Neural progenitor cell (in vitro differentiated cells): ENCODE measurements at places on chromosomes 6 and 20. TPM values are rescaled to one million over a fixed set of nuclear protein-coding genes. Genes with fewer than 3 reads are reported as not detected.

GRCh38 chr6:118319894-118320649, 228.0 kb upstream of the PLN start:
- DNase-seq = peak; percentile 49

- no peak for DNase-seq
These were observed 297.3 kb upstream of the KCNQ5 start for GRCh38 chr6:72324591-72324990.

- DNase-seq = no peak
These were observed 42.8 kb upstream of the TASP1 start for GRCh38 chr20:13681248-13682125.

GRCh38 chr20:51379601-51380341, 162.7 kb downstream of the NFATC2 start:
- no peak for DNase-seq

DNA sequence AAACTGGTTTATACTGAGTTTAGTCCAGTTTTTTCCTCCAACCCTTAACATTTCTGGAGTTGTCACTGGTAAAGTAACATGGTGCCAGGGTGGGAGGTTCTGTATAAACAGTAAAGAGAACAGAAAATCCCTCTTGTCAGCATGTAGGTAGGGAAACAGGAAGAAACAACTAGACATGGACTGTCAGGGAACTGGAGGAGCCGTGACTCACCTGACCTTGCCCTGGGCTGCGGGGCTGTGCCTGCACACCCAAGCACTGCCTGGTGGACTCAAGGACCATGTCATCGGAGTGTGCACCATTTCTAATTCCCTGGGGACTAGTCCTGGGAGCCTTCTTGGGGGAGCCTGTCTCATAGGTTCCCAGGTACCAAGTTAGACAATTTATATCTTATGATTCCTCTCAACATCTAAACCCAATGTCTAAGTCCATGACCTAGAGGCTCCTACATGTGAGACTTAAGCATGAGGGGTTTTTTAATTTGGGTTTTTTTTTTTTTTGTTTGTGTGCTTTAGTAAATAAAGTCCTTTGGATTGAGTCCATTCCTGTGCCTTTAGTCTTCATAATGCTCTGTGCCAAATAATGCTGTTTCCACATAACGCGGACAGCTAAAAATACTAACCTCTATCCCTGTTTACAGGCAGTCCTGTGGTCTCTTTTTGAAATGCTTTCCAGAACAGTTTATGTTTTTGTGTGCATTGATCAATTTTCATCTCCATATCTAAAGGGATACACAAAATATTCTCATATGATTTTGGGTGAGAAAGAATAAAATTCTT, 136.9 kb upstream of the SUPT3H start:
- no peak for DNase-seq

DNA sequence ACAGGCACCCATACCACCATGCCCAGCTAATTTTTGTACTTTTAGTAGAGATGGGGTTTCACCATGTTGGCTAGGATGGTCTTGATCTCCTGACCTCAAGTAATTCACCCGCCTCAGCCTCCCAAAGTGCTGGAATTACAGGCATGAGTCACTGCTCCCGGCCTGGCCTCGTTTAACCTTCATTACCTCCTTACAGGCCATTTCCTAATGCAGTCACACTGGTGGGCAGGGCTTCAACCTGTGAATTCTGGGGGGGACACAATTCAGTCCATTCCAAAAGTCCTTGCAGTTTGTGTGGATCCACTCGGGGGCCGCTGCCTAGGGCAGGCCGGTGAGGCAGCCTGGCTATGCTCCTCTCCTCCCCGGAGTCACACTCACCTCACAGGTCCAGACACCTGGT, 112.4 kb upstream of the SNX9 start:
- DNase-seq = no peak

- DNase-seq = peak; percentile 26
These were observed 49.1 kb downstream of the DAAM2 start for GRCh38 chr6:39841291-39841690.

GRCh38 chr6:16204653-16205376, 33.6 kb upstream of the GMPR start:
- DNase-seq = no peak

GRCh38 chr6:37115236-37115895, 54.6 kb upstream of the PIM1 start:
- no peak for DNase-seq

GRCh38 chr6:47665112-47665511, 33.3 kb upstream of the ADGRF4 start:
- no peak for DNase-seq

GRCh38 chr6:169502445-169502844, 199.4 kb downstream of the WDR27 start:
- DNase-seq = no peak

SLC22A16 gene
- not detected in 2 replicates for total RNA-seq

DNA sequence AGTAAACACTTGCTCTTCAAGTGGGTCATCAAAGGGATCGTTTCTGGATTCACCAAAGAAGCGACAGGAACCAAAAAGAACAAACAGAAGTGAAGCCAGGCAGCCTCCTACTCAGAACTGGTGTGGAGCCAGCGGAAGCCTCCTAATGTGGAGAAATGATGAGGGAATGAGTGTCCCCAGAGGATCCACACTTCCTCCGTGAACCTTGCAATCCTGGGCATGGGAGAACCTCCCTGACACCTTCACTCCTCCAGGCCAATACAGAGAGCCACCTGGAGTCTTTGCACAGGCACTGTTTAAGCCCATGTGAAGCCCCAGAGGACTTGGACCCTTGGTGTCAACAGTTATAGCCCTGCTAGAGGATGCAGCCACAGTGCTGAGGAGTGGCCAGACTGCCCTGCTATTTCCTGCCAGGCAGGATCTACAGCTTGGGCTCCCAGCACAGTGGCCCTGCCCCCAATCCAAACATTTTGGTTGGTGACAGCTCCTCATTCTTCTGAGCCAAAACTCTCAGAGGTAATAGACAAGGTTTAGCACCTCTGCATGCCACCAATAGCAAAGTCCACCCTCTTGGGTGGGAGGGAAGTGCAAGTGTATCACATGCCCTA, 23.2 kb upstream of the SERINC1 start:
- DNase-seq = no peak

GRCh38 chr6:12608874-12609273, 107.7 kb upstream of the PHACTR1 start:
- no peak for DNase-seq

GRCh38 chr6:56549014-56549413, 93.7 kb downstream of the DST start:
- peak; percentile 66 for DNase-seq

DNA sequence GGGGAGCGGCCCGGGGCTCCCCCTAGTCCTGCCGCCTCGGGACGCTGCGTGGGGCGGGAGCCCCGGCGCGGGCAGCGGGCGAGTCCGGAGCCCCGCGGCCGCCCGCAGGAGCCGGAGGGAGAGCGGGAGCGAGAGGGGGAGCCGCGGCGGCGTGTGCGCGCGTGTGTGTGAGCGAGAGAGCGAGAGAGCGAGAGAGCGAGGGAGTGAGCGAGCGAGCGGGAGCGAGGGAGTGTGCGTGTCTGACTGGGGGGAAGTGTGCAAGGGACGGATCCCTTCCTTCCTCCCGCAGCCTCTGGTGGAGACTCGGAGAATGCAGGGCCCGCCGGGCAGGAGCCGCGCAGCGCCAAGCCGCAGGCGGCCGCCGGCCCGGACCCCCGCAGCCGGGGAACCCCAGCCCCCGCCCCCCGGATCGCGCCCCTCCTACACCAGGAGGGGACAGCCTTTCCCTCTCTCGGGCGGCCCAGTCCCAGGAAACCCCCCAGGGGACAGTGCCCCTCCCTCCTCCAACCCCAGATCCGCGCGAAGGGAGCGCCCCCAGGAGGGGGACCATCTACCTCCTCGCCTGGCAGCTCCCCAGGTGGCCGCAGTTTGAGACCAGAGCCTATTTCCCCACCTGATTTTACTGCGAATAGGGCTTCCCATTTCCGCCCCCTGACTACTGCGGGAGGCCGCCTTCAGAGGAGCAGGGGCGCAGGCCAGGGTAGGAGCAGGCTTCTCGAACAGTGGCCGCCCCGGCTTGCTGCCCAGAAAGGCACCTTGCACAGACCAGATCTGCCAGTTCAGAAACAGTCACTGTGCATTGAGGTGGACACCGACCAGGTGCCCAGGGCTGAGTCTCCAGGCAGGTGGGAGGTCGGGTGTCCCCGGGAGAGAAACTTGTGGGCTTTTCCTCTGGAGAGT, at the start of gene CDH22:
TSS of gene CDH22 (minus strand) at position 241 of the 900 bp plus-strand sequence. CDS start 57,204 bp downstream, outside the sequence.
- peak; percentile 84 for DNase-seq

DNA sequence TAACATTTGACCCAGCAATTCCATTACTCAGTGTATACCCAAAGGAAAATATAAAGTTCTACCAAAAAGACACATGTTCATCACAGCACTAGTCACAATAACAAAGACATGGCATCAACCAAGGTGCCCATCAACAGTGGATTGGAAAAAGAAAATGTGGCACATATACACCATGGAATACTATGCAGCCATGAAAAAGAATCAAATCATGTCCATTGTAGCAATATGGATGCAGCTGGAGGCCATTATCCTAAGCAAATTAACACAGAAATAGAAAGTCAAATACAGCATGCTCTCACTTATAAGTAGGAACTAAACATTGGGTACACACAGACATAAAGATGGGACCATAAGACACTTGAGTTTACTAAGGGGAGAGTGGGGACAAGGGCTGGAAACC, 441.9 kb upstream of the ID4 start:
- DNase-seq = no peak

DNA sequence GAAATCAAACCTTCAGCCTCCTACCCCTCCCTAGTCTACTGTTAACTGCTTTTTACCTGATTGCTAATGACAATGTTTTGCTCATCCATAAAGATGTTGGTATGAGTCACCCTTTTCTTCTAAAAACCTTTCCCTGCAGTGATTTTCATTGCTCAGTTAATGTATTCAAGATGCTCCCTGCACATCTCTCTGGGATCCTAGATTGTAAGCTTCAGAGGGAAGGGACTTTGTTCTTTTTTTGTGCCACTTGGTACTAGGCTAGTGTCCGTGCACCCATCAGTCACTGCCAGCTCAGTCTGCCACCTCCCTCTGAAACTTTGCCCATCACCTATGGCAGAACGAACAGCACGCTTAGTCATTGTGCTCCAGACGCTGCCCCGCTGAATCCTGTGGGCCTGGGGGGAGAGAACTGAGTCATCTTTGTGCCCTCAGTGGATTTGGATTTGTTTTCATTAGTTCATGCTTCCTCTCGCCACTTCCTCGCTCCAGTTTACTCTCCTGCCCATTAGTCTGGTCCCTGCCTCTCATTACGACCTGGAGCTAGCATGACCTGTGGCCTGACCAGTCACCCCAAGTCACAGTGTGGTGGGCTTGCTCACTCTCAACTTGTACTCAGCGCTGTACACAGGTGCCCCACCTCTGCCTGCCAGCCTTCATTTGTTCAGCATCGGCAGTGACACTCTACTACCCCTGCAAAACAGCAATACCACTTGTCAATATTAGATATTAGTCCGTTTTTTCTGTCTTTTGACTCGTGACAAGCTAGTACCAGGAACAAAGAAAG, 78.0 kb upstream of the TMEM181 start:
- no peak for DNase-seq

- no peak for DNase-seq
These were observed 261.6 kb downstream of the NRN1 start for GRCh38 chr6:5745081-5745480.

GRCh38 chr6:101705866-101706265, 312.4 kb downstream of the GRIK2 start:
- DNase-seq = no peak

- no peak for DNase-seq
These were observed 37.6 kb upstream of the CHMP4B start for GRCh38 chr20:33773412-33774089.

GRCh38 chr20:42493001-42493400, 696.7 kb downstream of the PTPRT start:
- no peak for DNase-seq

GRCh38 chr6:144302701-144303372, 17.7 kb downstream of the UTRN start:
- DNase-seq = no peak

- no peak for DNase-seq
These were observed 288.5 kb upstream of the STXBP5 start for GRCh38 chr6:146915671-146916127.

DNA sequence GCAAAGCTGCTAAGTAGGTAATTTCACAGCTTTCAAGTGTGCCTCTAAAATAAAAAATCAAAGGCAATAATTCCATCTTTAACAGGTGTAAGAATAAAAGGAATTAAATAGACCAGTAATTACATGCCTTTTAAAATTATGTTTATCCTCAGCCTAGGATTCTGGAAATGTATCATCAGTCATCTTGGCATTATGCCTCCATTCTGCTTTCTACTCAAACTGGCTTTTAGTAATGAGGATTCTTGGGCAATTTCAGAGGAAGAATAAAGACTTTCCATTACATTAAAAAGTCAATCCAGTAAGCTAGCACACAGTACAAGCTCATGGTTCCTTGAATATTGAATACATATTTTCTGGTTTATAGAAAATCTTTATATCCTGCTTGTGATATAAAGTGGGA, 44.7 kb downstream of the GSTA2 start:
- DNase-seq = no peak
